CD4-positive, alpha-beta T cell treated with Interferon gamma for 1 hour (primary cell): ENCODE measurements at places on chromosomes 6 and 20.

GRCh38 chr6:22302838-22303237 is 6.0 kb upstream of the PRL start:
- DNase-seq, result no peak

- no peak for DNase-seq
These were observed 143.2 kb upstream of the SNX9 start for GRCh38 chr6:157679605-157680580.

GRCh38 chr6:20907486-20908071 is 373.3 kb downstream of the CDKAL1 start:
- no peak for DNase-seq

GRCh38 chr6:127415096-127415495 is 44.1 kb downstream of the KIAA0408 start:
- DNase-seq, result no peak

DNA sequence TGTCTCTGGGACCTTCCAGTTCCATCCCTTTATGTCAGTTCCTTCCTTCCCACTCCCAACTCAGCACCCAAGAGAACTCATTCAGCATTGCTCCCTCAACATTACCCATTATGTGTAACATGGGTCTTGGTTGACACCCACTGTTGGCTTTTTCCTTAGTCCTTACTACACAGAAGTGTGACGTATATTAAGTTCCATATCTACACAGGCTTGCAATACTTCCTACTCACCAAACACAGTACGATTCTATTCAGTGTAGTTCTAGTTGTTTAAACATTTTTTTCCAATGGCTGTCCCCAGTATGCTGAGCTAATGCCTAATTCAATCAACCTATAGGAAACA is 37.7 kb downstream of the ARHGAP18 start:
- DNase-seq, result no peak

GRCh38 chr20:25624500-25624939 is 706 bp upstream of the NANP start:
- DNase-seq, result no peak

- no peak for DNase-seq
These were observed 93.8 kb upstream of the IMPG1 start for GRCh38 chr6:76166297-76166696.

GRCh38 chr20:61771805-61772350 is 293.8 kb downstream of the TAF4 start:
- no peak for DNase-seq

GRCh38 chr20:33971147-33971975 is 22.4 kb upstream of the RALY start:
- DNase-seq, result no peak

DNA sequence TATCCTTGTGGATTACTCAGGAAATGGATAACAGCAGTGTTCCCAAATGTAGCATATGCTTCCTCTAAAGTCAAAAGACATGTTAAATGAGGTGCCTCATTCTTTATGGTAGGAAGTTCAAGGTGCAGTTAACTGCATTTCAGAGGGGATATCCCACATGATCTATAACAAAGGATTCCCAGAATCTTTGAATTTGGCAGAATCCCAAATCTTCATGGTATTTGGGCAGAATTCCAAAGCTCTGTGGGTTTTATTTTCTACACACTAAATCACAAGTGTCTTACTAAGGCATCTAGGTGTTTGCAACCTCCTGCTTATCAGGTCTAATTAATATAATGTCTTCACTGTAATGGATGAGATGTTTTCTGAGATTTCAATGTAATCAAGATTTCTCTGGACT is 364.3 kb upstream of the MAN1A1 start:
- DNase-seq, result no peak

- peak; percentile 22 for DNase-seq
These were observed 86.7 kb upstream of the BACH2 start for GRCh38 chr6:90383196-90383822.

- no peak for DNase-seq
These were observed 16.2 kb downstream of the LATS1 start for GRCh38 chr6:149701714-149702113.

GRCh38 chr6:7463785-7464184 is 74.2 kb downstream of the RIOK1 start:
- no peak for DNase-seq

DNA sequence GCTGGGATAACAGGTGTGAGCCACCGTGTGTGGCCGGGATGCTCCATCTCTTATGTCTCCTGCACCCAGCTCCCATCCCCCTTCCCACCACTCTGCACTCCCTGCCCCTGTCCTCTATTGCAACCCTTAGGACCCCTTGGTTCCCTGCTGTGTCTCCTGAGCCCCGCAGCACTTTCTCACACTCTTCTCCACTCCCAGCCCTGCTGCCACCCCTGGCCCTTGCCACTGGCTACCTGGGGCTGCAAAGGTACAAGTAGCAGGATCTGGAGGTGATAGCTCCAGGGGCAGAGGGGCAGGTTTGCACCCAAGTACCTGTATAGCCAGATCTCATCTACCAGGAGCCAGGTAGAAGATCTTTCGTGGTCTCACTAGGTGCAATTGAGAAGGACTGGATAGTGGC is 6.6 kb upstream of the CPXM1 start:
- DNase-seq, result no peak

- DNase-seq, result no peak
These were observed 57.4 kb downstream of the NCOA6 start for GRCh38 chr20:34768096-34768495.

DNA sequence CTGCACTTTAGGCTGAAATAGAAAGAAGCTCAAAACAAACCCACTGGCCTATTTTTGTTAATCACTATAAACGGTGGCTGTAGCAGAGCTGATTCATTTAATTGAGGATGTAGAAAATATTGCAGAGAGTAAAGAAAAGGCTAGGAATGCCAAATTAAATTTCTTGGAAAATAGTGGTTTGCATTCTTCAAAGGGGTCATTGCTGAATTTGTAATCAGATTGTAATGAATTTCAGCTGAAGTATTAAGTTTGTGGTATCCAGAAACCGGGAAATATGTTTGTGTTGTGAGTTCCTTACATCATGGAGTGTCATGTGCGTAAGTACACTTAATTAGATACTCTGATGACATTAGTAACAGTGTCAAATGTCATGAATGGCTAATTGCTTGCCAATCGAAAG is 203.0 kb downstream of the SAMD5 start:
- no peak for DNase-seq

DNA sequence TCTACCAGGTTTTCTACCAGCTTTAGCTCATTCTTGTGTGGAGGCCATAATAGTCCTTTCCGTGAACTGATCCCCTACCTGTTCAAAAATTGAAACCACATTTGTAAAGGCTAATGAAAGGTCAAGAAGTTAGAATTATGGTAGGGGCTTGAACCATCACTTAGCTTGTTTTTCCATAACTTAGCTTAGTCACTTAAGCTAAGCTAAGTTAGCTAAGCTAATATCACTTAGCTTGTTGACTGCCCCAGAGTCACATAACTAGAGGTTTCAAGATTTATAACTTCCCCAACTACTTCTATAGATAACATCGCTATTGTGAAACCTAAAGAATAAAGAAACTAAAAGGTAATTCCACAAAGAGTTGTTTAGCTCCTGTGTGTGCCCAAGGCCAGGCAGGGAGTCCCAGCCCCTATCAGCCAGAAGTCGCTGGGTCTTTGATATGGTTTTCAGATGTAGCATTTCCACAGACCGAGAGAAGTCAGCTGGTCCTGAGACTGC is 131.8 kb downstream of the VEGFA start:
- no peak for DNase-seq

- no peak for DNase-seq
These were observed 264.4 kb downstream of the COL12A1 start for GRCh38 chr6:74941424-74941823.

GRCh38 chr20:53938739-53939138 is 131.7 kb downstream of the BCAS1 start:
- no peak for DNase-seq

- DNase-seq, result no peak
These were observed 64.9 kb downstream of the C6orf58 start for GRCh38 chr6:127641905-127642304.

- no peak for DNase-seq
These were observed 135.1 kb downstream of the EDN3 start for GRCh38 chr20:59435518-59435917.

GRCh38 chr6:161228096-161228495 is 45.8 kb downstream of the AGPAT4 start:
- no peak for DNase-seq

GRCh38 chr6:93266116-93266817 is 153.1 kb downstream of the EPHA7 start:
- DNase-seq, result no peak

GRCh38 chr20:25623225-25623735 is 534 bp downstream of the NANP start:
- no peak for DNase-seq

DNA sequence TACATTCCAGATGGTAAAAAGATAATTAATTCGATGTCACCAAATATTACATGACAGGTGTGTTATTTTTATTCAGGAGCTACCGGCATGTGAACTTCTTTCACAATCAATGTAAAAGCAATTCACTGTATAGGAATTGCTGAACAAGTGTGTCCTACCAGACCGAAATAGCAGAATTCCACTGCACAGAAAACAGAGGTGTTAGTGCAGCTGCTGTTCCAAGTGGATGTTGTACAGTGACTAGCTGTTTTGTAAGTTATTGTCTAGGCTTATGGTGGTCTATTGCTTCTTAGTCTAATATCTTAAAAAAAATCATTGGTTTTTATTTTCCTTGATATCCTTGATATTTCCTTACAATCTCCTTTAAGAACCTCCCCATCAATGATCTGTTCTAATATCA is 107.4 kb downstream of the COL19A1 start:
- no peak for DNase-seq

GRCh38 chr6:143271024-143271423 is 179.5 kb downstream of the ADAT2 start:
- DNase-seq, result no peak

DNA sequence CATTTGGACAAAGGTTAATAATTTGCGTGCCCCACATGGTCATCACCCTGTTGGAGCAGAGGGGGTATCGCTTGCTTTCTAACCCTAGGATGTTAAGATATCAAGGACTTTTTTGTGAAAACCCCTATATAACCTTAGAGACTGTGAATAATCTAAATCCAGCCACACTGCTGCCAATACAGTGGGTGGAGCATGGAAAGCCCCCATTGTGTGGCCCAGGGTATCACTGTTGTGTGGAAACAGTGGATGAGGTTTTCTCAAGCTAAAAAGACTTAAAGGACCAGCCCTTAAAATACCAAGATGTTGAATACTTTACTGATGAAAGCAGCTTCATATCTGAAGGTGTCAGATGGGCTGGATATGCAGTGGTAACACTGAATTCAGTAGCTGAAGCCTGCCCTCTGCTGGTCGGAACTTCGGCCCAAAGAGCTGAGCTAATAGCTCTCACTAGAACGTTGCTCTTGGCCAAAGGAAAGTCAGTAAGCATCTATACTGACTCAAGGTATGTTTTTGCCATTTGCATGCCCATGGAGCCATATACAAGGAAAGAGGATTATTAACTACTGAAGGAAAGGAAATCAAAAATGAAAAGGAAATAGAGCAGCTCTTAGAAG is 695.2 kb downstream of the PHF3 start:
- DNase-seq, result no peak

DNA sequence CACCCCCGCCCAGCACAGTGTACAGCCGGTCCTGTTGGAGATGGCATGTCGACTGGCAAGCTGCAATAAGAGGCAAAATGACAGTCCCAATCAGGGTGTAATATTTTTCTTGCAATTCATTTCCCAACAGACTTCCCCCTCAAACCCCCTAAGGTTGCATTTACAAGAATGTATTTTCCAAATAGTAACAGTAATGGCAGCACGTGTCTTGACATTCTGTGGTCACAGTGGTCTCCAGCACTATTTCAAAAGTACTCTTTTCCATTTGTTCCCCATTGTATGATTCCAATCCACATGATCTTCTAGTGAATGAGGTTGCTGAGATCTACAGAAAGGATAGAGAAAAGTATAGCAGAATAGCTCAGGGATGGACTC is 97.8 kb upstream of the CARMIL1 start:
- DNase-seq, result no peak

GRCh38 chr6:161095916-161096315 is 104.3 kb downstream of the MAP3K4 start:
- DNase-seq, result no peak
